ENCODE measurements at places on chromosomes 2 and 18.

DNA sequence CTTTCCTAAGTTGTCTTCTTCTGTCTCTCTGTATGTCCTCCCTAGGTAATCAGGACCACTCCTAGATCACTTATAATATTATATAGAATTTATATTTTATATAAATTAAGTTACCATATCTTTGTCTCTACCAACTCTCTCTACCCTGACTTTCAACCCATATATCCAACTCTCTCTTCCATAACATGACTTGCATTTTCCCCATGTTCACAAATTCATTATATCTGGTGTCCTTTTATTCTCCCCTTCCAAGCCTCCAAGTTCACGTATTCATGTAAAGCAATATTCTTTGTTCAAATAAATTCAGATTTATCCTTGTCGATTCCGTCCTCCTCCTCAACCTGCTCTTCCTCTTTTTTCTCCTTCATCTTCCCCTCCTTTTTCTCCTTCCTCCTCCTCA, 127.5 kb downstream of the XIRP2 start:
- no peak for DNase-seq

- no peak for DNase-seq
Measured at GRCh38 chr2:38909872-38910271, 20.2 kb downstream of the ARHGEF33 start.

- DNase-seq = no peak
Measured at GRCh38 chr18:64714086-64714485, 565.2 kb upstream of the LINC00305 start.

DNA sequence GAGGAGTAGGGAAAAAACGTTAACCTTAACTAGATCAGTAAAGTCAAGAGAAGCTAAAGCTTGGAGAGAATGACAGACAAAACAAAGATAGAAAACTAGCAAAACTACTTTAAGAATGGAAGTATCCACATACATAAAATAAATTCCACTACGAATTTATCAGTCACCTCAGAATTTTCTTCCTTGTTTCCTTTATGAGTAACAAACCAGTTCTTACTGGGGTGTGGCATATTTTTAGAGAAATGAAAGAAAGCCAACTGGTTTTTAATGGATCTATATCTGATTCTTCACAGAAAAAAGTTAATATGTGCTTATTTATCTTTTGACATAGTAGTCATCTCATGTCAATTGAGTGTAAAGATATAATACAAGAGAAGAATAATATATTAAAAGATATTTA, 2033.7 kb upstream of the CELF4 start:
- no peak for DNase-seq

DNA sequence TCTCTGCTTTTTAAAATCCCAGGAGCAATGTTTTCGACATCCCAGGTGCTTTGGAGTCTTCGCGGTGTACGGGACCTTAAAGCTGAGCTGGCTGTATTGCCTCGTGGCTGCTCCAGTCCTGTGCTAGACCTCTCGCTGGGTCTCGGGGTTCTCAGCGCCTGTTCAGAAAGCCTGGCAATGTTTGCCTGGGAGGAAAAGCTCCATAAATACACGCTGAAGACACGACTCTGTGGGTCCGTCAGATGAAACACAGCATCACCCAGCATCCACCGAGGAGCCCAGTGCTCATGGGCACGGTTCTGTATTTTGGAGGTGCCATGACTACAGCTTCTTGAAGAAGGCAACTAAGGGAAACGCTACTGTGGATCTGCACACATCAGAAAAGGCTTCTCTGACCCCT, 21.6 kb downstream of the MBP start:
- DNase-seq = no peak

GRCh38 chr2:168526641-168527040, 70.6 kb downstream of the CERS6 start:
- no peak for DNase-seq

GRCh38 chr2:212505586-212505985, 33.0 kb downstream of the ERBB4 start:
- DNase-seq = no peak

All from HAP-1 (cell line).